ENCODE measurements at places on chromosomes 1 and 21. TPM values are rescaled to one million over a fixed set of nuclear protein-coding genes. Genes with fewer than 3 reads are reported as not detected.

- H3K36me3 ChIP-seq: no peaks in the 10 kb centered on the region
- no peak overlapping the region for H3K4me3 ChIP-seq
- H3K4me1 ChIP-seq: no peaks in the 10 kb centered on the region
- no peak overlapping the region for H3K27ac ChIP-seq
- no peak for DNase-seq
These were observed 22.3 kb downstream of the ACP6 start for GRCh38 chr1:147647796-147648633.

GRCh38 chr1:116128664-116129063, 17.5 kb downstream of the MAB21L3 start:
- no peaks in the 10 kb centered on the region for H3K27me3 ChIP-seq
- no peaks in the 10 kb centered on the region for H3K4me1 ChIP-seq
- no peaks in the 10 kb centered on the region for H3K36me3 ChIP-seq

- H3K4me1 ChIP-seq: no peaks in the 10 kb centered on the region
- no peak overlapping the region for H3K4me3 ChIP-seq
- no peak for DNase-seq
- H3K27ac ChIP-seq: no peak overlapping the region
These were observed 138.0 kb downstream of the PIK3R3 start for GRCh38 chr1:45994423-45994822.

TENT5C gene
- total RNA-seq: 16.1 TPM

GRCh38 chr1:206505702-206506355, 1.5 kb upstream of the RASSF5 start:
- no peaks in the 10 kb centered on the region for H3K27me3 ChIP-seq
- H3K4me3 ChIP-seq: no peak overlapping the region
- no peak for DNase-seq
- no peaks in the 10 kb centered on the region for H3K36me3 ChIP-seq

- no peak overlapping the region for H3K4me3 ChIP-seq
- no peaks in the 10 kb centered on the region for H3K27me3 ChIP-seq
- no peak for DNase-seq
- H3K4me1 ChIP-seq: no peaks in the 10 kb centered on the region
- H3K27ac ChIP-seq: no peak overlapping the region
- H3K36me3 ChIP-seq: no peaks in the 10 kb centered on the region
These were observed 661.0 kb upstream of the PTBP2 start for GRCh38 chr1:96060621-96061020.

Measured in ovary (tissue), 10 donors.